ENCODE measurements at places on chromosomes 4 and X.

- no peak for DNase-seq
Observed at GRCh38 chr4:165345666-165346417, 18.4 kb downstream of the MSMO1 start.

- no peak for DNase-seq
Observed at GRCh38 chrX:120604361-120604782, 471 bp downstream of the MCTS1 start.

DNA sequence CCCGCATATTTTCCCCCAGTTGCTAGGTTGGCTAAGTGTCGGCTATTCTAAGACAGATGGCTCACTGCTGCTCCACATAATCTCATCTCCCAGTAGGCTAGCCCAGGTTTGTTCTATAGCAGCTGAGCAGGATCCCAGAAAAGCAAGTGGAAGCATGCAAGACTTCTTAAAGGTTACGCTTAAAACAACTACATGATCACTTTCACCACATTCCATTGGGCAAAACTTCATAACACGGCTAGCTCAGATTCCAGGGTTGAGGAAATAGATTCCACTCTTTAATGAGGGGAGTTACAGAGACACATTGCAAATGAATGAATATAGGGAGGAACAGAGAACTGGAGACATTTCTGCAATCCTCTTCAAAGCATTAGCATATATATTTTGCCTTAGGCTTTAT, 12.9 kb upstream of the RAB33B start:
- no peak for DNase-seq

DNA sequence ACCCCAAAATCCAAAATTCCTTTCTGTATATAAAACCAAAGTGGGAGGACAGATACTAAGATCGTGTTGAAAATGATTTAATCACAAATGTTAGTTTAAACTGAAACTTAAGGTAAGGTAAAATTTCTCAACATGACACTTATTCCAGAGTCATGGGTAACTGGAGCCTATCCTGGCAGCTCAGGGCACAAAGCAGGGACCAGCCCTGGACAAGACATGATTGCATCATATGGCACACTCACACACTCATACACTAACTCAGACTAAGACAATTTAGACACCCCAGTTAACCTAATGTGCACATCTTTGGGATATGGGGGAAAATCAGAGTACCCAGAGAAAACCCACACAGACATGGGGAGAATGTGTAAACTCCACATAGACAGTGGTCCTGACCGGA, 244.1 kb upstream of the TEX13A start:
- DNase-seq, result no peak

- DNase-seq, result no peak
Observed at GRCh38 chrX:78104447-78105176, 564 bp downstream of the PGK1 start.

- no peak for DNase-seq
Observed at GRCh38 chr4:125316791-125317524, 2.2 kb downstream of the FAT4 start.

DNA sequence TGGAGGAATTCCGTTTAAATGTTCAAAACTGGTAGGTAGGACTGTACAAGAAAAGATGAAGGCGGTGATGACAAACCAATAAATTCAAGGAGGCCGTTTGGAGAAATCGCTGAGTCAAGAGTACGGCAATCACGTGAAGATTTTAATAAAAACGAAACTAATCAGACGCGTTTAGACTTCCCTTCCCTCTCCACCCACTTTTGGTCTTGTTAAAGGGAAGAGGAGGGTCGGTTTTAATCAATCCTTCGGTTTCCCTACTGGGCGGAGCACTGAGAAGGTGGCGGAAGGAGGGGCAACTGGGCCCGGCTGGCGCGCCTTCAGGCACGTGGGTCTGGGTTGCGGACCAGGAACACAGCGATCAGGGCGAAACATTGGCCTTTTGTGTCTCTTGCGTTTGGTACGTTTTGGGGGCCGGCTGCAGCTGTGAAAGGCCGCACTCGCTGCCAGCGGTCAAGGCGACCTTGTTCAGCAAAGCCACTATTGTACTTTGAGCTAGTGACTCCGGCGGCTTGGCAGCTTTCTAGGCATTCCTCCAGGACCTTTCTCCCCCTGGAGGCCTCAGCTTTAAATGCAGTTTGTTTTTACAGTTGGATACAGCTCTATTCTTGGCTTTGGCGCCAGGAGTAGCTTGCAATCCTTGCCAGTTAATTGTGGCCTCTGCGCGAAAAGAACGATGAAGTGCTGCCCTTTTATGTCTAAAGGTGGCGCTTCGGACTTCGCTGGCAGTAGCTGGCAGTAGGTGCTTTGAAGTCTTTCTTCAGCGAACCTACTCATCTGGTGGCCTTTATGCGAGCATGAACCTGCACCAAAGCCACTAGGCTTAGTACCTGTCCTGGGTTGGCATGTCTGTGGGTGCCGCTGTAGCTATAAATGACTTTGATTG, 16.8 kb upstream of the LAMP2 start:
- DNase-seq, result peak; percentile 18

GRCh38 chrX:74420196-74421035, 877 bp upstream of the SLC16A2 start:
- no peak for DNase-seq
